Frontal cortex (tissue), 4 donors: ENCODE measurements at places on chromosomes 5 and 9. TPM values are rescaled to one million over a fixed set of nuclear protein-coding genes. Genes with fewer than 3 reads are reported as not detected.

The ERBIN gene
- total RNA-seq, result 83.2 TPM

DNA sequence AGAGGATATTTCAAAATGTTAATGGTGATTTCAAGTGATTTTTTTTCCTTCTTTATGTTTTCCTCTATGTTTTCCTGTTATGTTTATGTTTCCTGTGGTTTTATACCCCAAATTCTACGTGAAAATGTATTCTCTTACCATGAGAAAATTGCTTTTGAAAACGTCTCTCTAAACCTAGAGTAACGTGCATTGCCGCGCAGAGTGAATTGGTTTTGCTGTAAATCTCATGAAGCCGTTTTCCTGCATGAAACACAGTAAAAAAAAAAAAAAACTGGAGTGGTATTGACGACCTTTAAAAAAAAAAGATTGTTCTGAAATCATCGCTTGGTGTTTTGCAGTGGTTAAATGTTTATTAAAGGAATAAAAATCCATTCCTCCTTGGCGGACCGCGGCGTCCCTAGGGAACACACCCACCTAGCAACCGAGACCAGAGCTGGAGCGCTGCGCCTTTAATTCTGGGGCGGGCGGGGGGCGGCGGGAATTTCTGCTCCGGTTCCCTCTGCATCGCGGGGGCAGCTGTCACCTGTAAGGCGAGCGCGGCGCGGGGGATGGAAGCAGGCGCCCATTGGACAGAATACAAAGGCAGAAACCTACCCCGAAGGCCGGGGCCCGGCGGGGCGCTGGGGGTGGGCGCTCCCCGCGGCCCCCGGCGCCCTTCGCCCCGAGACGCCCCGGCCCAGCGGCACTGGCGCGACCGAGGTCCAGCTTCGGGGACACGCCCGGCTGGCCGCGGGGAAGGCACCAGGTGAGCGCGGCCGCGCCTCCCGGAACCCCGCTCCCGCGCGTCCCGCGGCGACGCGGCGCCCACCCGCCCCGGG, at the start of gene SOWAHA:
SOWAHA (plus strand) TSS at position 522 of the 818 bp plus-strand sequence. CDS start 320 bp downstream, outside the sequence.
- DNase-seq, result no peak

DNA sequence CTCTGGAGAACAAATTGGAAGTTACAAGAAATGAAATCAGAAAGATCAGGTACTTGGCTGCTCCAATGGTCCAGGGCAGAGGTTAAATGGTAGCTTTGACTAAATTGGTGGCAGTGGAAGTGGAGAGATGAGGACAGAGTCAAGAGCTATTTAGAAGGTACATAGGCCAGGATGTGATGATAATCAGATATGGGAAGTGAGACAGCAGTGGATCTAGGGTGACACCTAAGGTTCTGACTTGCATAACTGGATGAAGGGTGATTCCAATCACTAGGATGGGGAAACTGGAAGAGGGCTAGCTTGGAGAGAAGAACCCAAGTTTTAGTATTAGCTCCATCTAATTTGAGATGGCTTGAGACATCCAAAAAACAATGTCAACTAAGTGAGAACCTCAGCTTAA, 24.0 kb upstream of the NDUFB6 start:
- DNase-seq, result no peak

- no peak for DNase-seq
Measured at GRCh38 chr9:38250279-38251035, 142.0 kb upstream of the ALDH1B1 start.
